ENCODE measurements at places on chromosomes 1 and 21.

- DNase-seq: no peak
These were observed 66.5 kb downstream of the PRRX1 start for GRCh38 chr1:170730438-170730837.

- no peak for DNase-seq
These were observed 26.7 kb downstream of the BTG3 start for GRCh38 chr21:17585875-17586450.

GRCh38 chr1:56979986-56980755 lies 14.4 kb upstream of the C8B start:
- no peak for DNase-seq

GRCh38 chr1:94538243-94538827 lies 3.2 kb downstream of the F3 start:
- DNase-seq: no peak

- DNase-seq: no peak
These were observed 187.9 kb downstream of the VAV3 start for GRCh38 chr1:107776900-107777663.

GRCh38 chr1:240941701-240942370 lies 329.9 kb upstream of the GREM2 start:
- no peak for DNase-seq

DNA sequence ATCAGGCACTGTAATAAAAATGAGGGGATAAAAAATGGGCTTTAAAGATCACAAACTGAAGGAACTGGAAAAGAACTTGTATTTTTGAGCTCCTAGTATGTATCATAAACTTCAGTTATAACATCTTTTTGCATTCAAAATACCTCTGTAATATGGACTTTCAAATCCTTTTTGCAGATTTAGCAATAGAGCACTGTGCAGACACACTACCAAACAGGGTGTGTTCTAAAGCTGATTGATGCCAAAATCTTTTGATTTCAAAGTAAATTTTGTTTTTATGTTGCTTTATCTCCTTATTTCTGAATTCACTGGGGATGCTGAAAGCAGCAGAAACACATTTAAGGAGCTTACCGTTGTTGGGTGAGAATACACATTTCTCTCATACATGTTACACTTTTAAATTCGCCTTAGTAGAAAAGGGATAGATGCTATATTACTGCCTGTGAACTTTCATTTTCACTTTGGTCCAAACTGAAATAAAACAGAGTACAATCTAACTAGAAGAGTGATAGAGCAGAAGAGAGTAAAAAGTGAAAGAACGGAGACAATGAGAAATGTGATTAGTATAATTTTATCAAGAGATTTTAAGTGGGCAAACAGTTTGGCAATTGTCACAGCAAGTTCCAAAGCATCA lies 1126.6 kb downstream of the BRINP3 start:
- no peak for DNase-seq

DNA sequence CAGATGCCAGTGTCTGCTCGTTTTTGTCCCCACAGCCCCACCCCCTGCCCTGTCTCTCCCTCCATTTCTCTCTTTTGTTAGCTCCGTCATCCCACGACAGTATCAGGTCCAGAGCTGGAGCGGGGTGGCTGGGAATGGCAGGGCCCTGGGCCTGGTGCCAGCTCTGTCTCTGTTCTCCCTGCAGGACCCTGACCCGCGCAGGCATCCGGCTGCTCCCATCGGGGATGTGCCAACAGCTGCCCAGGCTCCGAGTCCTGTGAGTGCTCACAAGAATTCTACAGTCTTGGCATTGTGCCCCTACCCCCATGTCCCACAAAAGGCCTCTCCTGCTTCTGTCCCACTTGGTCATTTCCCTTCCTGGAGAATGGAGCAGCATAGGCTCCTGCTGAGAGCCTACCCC lies 37.4 kb downstream of the UBE2T start:
- DNase-seq: no peak
